ENCODE measurements at places on chromosomes 6 and 20.

DNA sequence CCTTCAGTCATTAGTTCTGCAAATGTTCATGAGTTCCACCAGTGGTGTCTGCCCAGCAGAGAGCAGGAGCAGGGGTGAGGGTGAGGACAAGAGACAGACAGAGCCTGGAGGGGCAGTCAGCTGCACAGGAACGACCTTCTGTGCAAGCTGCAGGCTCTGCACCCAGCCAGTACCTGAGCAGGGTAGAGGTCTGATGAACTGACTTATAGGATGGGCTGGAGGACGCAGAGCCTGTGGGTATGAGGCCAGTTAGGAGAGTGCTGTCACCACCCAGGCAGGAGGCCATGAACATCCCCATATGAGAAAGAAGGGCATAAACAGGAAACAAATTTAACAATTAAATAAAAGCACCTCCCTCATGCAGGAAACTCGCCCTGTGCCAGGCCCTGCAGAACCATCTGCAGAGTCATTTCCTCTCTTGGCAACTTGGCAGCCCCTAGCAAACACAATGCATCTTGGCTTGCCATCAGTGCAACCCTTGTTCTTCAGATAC lies 17.9 kb downstream of the C6orf15 start:
- DNase-seq, result no peak

DNA sequence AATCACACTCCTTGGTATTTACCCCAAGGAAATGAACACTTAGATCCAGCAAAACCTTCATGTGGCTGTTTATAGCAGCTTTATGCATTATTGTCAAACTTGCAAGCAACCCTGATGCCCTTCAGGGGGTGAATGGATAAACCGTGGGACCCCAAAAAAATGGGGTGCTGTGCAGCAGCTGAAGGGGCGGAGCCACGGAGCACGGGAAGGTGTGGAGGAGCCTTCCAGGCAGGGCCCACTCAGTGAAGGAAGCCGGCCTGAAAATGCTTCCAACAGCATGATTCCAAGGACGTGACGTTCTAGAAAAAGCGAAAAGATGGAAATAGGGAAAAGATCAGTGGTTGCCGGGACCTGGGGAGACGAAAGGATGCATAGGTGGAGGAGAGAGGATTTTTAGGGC lies 25.6 kb upstream of the FRMD1 start:
- no peak for DNase-seq

DNA sequence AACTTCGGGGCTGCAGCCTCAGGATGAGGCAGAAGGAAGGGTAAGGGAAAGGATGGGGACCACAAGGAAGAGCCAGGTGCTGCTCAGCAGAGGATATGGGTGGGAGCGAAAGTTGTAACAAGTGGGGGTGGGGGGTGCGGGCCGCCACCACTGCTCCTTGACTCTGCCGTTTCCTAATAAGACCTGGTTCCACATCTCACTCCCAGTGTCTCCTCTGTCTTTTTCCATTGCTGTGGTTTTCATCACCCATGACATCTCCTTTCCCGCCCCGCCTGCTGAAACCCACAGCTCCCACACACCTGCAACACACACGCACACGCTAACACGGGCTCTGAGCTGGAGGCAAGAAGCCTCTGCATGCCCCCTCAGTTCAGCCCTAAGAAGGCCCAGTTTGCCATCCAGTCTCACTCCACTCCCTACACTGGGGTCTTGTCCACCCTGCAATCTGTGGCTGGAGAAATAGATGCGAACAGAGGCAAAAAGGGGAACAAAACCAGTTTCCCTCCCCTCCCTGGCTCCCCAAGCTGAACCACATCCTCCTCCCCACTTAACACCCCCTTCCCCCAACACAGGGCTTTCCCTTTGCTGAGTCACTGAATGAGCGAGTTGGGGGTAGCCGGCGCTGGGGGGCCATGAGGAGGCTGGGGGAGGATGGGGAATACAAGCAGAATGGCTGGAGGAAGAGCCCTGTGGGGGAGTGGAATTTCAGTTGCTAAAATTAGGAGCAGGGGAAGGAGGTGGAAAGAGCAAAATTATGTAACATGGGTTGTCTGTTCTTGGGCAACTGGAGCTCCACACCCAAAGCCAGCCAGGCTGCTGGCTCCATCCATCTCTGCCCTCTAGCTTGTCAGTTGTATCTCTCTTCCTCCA lies 11.5 kb downstream of the NFKBIL1 start:
- DNase-seq, result peak; percentile 68

DNA sequence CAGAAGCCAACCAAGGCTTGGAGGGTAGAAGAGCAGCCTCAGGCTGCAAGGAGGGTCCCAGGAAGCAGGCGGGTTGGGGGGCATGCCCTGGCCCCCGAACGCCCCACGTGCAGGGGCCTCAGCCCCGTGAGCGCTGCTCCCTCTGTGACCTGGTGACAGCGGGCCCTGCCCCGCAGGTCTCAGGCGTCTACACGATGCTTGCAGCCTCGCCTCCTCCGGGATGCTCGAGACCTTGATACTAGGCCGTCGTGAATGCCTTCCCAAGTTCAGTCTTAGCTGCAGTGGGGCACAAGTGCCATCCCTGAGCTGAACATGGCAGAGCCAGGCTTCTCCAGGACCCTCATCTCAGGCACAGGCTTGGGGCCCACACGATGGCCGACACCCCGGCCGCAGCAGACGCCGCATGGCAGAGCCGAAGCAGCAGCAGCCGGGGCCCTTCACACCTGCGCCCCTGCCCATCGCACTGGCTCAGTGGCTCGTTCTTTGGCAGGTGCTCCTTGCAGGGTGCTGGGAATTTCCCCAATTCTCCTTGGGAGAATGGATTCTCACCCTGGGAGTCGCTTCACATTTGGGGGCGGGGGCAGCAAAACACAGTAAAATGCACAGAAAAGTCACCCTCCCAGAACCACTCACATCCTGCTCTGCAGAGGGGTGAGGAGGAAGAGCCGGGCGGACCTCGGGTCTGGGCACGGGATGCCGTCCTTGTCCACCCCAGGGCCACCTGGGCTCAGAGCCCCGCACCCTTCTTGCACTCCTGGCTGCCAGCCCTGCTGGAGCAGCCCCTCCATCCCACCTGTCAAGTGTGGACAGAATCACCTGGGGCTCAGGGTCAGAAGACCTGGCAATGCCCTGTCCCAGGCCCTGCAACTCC lies 161.8 kb downstream of the DLL1 start:
- no peak for DNase-seq

GRCh38 chr20:43752561-43753301 lies 25.9 kb upstream of the GTSF1L start:
- no peak for DNase-seq

DNA sequence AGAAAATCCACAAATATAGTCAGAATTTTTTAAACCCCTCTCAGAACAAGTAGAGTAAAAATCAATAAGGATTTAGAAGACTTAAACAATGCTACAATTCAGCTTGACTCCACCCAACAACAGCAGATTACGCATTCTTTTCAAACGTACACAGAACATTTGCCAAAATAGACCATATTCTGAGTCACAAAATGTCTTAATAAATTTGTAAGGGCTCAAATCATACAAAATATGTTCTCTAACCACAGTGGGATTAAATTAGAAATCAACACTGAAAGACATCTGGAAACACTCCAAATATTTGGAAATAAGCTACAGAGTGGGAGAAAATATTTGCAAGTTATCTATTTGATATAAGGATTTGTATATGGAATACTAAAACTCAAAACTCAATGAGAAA lies 164.2 kb upstream of the AKAP12 start:
- no peak for DNase-seq

DNA sequence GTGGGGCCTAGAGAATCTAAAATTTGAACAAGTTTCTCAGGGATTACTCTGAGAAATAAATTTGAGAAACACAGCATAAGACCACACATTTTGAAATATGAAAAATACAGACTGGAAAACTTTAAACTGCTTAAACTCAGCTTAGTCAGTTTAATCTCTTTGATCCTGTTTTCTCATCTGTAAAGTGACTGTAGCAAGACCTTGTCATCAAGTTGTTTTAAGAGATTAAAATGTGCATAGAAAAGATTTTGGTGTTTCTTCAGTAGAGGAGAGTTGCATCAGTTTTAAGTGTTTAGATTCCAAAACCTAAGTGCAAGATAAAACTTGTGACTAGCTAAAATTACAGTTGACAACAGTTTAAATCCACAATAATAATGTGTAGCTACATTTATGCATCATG lies 8.1 kb upstream of the BCKDHB start:
- DNase-seq, result no peak

GRCh38 chr6:68975064-68975463 lies 340.0 kb downstream of the ADGRB3 start:
- DNase-seq, result no peak

DNA sequence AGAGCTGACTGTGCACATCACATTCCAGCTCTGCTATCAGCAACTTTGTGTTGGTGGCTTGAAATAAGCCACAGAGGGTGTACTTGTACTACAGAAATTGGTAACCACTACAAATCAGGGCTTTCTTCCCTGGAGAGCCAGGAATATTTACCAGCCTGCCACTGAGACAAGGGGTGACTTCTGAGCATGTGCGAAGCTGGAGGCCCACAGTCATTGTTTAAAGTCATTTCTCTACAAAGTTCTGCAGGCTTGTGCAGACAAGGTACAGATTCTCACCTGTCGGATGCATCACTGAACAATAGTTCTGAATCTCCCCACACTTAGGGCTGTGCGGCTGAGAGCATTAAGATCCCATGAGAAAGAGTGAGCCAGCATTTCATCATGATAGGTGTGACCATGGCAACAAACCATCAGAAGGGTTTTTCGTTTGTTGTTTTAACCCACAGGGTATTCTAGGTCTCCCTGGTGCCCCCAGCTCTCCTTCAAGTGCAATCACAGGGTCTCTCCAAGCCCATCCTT lies 292.8 kb downstream of the CDC5L start:
- DNase-seq, result no peak

DNA sequence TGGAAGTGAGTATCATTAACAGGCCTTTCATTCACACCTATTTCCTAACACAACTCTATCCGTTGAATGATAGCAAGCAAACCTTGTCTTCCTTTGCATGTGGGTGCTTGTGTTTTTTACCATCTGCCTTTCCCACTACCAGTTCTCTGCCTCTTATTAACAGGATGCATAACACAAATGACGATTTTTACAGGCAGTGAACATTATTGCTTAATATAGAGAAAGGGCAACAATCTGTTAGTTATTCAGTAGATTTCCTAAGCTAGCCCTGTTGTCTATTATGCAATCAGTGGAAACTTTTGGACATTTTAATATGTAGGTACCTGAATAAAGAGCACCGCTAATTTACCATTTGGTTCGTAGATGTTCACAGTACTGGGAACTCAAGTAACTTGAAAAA lies 348.8 kb upstream of the PLCB4 start:
- DNase-seq, result no peak

DNA sequence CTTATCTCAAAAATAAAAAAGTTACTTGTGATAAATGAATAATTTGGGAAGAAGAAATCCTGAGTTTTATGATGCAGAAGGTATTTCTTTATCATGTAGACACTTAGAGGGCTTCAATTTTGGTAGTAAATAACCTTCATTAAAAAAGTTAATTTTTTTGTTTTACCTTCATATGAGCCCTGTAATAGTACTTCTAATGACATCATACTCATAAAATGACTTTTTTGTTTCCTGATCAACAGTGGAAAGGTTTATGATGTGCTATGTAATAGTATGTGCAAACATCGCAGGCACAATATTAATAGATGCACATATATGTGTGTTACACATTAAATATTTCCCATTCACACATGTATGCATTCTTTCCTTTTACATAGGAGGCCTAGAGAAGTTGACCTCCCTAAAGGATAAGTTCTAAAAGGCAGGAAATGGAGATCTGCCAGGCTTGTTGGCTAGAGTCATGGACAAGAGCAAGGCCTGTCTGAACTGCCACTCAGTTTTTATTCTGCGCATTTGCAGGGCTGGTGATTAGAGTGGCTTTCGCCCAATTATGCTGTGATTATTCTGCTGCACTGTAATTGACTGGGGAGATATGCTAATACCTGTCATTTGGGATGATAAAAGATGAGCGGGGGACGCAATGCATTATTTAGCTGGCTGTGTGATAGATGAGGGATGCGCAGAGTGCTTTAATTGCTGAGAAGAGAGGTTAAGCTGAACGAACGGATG lies 272.6 kb downstream of the TMEM242 start:
- no peak for DNase-seq

- DNase-seq, result no peak
Measured at GRCh38 chr6:109610590-109610989, 80.4 kb downstream of the AK9 start.

DNA sequence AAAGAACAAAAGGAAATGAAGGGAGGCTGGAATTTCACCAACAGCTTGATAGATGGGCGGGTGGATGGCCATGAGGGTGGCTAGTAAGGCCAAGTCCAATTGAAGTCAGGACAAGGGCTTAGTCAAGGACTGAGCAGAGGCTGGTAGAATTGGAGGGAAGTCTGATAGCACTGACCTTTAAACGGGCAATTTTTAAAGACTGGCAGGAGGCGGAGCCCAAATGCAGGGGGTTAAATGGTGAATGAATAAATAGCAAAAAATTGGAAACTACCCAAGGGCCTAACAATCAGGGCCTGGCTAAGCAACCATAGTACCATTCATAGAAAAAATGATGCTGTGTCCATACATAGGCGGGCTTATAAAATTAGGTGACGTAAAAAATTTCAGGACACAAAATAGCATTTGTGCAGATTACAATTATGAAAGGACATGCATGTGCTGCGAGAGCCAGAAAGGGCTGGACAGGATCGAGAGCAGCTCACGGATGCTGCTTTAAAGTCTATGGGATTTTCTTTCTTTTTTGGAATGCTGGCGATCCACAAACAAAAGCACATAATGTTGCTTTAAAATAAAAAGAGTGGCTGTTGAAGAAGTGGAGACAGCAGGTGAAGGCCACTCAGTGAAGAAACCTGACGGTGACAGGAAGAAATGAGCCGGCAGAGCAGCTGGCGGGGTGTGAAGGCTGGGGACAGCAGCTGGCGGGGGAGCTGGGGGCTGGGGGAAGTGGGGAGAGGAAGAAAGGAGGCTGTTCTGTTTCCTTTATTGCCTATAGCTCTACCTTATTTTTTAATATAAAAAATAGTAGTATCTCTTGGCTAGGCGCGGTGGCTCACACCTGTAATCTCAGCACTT lies 42.8 kb upstream of the TAF8 start:
- no peak for DNase-seq

GRCh38 chr6:69622924-69623323 lies 173.9 kb downstream of the LMBRD1 start:
- no peak for DNase-seq

DNA sequence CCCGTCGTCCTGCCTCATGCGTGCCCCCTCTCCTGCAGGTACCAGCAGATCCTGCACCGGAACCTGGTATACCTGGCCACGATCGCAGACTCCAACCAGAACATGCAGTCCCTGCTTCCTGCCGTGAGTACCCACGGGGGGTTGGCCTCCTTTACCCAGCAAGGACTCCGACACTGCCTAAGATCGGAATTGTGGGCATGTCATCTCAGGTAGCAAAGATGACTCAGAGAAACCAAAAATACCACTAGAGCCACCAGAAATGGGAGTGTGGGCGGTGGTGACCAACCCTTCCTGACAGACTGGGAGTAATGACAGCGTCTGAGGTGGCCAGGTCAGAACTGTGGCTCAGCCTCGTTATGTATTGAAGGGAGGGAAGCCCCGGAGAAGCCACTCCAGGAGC lies 16.3 kb downstream of the SS18L1 start:
- DNase-seq, result peak; percentile 67
